Activated naive CD4-positive, alpha-beta T cell treated with anti-CD3 and anti-CD28 coated beads, Interleukin-2, amount 50 U/mL, for 16 hours (primary cell): ENCODE measurements at places on chromosomes 1 and 21.

DNA sequence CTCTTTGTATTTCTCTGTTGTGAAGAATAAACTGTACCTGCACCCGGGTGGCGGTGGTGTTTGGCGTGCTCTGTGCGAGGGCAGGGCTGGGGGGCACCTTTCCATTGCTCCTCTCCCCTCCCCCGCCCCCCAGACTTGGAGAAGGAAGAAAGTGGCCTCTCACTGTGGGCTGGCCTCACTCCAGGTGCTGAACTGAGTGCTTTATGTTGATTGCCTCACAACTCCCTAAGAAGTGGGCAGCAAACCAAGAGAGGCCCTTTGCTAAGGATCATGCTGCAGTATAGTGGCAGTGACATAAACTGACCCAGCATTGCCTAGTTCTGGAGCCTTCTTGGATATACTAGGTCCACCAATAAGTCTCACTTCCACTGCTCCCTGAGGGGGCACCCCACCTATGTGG lies 20.2 kb downstream of the A3GALT2 start:
- no peak for DNase-seq

DNA sequence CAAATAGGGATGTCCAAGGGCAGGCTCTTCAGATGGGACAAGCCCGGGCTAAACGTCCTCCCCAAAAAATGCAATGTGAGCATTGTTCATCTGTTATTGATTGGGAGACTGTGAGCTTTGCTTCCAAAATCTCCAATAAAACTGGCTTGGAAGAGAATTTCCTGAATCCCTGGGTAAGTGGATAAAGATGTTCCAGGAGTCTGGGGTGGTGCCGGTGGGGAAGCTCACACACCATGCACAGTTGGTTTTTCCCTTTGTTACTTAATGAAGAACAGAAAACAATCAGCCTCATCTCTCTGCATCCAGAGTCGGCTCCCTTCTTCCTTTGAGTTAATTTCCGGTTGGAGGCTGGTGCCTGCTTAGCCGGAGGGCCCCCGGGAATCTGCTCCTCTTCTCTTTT lies 72.1 kb upstream of the ZBTB40 start:
- DNase-seq: no peak

GRCh38 chr1:205374210-205375078 lies 17.7 kb upstream of the KLHDC8A start:
- DNase-seq: no peak

- DNase-seq: peak; percentile 20
Observed at GRCh38 chr1:165763442-165763841, 5.2 kb downstream of the TMCO1 start.

DNA sequence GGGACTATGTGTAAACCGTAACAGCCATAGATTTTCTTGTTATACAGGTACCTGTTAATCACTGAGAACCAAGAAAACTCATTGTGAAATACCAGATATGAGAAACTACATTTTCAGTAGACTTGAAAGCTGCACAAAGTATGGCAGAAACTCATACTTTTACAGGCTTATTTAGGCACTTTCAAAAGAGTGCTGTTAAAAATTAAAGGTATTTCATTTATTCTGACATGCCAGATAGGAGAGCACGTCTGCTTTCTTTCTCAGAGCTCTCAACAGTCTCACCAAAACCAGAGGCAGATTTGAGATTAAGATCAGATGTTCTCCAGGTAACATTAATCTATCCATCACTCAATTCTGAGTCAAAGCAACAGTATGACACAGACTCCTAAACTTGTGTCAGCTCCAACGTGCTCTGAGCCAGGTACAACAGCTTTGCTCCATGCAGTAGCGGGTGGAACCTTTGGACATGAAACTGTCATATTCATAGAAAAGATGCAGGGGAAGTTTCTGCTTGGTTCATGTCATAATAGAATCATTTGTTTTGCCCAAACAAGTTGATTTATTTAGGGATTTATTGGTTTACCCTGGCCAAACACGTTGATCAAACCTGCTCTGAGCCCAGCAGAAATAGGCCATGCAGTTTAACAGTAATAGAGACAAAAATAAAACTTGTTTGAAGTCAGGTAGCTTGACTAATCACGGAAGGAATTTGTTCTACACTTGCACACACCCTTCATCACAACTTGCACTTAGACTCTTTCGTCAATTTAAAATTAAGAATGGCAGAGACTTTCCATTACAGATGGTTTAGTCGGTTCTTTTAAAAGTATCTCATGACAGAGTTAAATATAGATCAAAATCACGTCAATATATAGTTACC lies 20.8 kb upstream of the TSNAX start:
- DNase-seq: no peak

DNA sequence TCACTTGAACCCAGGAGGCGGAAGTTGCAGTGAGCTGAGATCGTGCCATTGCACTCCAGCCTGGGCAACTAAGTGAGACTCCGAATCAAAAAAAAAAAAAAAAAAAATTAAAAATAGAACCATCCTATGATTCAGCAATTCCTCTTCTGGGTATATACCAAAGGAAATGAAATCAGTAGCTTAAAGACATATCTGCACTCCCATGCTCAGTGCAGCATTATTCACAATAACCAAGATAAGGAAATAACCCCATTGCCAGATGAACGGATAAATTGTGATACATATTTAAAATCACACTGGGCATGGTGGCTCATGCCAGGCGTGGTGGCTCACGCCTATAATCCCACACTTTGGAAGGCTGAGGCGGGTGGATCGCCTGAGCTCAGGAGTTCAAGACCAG lies 23.8 kb downstream of the ALDH9A1 start:
- DNase-seq: no peak

GRCh38 chr1:1304331-1305299 lies 3.1 kb downstream of the ACAP3 start:
- no peak for DNase-seq

GRCh38 chr1:221012120-221012519 lies 132.9 kb downstream of the HLX start:
- no peak for DNase-seq

DNA sequence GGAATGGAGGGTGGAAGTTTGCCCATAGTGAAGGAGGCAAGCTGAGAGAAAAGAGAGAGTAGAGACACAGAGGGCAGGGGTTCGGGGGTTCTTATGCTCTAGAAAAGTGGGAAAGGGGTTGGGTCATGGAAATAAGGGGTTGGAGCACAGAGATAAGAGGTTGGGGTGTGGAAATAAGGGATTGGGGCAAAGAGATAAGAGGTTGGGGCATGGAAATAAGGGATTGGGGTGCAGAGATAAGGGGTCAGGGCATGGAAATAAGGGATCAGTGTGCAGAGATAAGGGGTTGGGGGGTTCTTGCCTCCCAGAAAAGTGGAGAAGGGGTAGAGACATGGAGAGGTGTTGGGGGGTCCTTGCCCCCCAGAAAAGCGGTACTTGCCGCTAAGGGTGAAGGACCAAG lies 56.2 kb downstream of the SFPQ start:
- no peak for DNase-seq

DNA sequence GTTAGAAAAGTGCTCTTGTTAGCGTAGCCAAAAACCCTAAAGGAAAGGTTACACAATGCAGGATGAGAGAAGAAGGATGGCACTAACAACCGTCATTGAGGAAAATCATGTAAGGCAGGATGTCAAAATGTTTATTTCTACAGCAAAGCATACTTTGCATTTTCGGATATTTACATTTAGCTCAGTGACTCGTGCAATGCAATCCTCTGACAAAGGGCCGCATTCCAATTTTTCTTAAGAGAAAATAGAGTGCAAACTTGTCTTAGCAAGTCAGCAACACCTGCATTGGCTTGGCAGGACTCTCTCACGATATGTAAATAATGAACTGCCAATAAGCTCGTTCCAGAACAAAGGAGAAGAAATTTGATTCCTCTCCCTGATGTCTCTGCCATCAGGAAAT lies 33.3 kb downstream of the TIAM1 start:
- DNase-seq: no peak

DNA sequence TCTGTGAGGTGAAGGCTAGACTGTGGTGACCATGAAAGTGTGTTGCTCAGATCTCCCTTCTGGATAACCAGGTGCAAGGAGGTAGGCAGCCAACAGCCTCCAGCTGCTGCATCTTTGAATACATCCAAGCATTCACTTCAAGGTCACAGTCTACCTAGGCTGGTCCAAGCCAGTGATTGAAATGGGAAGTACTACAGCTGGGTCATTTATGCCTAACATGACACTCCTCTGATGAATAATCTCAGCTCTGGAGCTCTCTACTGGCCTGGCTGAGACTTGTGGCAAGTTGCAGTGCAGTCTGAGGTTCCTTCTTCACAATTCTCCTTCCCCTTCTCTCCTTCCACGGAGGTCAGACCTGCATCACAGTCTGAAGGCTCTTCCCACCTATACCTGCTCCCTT lies 35.0 kb upstream of the ARHGAP29 start:
- no peak for DNase-seq

GRCh38 chr1:27163093-27163492 lies 8.2 kb upstream of the SLC9A1 start:
- no peak for DNase-seq

DNA sequence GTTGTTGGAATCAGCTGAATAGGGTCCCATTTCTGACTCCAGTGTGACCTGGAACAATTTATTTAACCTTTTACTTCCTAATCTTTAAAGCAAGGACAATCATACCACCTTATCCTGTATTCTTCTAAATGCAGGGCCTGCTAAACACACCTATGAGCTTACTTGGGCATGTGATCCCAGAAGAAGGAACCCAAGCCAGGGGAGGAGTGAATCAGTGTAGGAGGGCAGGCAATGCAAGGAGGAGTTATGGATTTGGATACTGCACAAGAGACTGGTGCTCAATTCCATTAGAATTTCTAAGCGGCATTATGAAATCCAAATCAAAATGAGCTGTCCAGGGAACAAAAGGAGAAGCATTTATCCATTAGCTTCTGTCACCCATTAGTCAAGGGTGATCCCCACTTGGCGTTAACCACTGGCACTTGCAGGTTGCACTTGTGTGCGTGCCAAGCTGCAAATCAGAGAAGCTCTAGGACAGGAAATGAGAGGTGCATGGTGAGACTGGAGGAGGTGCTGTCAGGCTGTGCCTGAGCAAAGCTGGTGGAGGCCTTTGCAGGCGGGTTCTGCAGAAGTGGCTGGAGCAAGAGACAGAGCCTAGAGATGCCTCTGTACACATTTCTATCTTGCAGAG lies 297.2 kb upstream of the PLXNA2 start:
- DNase-seq: no peak

GRCh38 chr1:53557369-53557768 lies 98.2 kb downstream of the DMRTB1 start:
- DNase-seq: no peak

DNA sequence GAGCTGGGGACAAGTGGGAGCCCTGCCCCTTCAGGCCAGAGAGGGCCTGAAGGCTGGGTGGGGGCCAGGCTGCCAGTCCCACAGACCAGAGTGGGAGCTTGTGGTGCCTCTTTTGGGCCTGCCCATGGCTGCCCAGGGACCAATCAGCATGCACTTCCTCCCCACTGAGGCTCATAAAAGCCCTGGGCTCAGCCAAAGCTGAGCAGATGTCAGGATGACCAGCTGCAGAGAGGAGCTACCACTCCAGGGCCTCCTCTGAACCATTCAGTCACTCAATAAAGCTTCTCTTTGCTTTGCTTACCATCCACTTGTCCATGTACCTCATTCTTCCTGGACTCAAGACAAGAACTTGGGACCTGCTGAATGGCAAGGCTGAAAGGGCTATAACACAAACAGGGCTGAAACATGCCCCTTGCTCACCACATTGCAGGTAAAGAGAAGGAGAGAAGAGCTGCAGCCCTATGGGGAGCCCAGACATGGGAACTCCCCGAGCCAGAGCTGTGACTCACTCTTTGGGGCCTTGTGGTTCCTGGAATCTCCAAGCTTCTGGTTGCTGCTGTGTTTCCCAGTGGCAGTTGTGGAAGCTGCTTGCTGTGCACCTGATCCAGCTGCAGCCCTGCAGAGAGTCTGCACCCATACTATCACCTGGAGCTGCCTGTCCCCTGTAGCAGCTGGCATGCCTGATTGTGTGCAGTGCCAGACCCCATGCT lies 82.0 kb downstream of the OLFML3 start:
- DNase-seq: no peak

- no peak for DNase-seq
Observed at GRCh38 chr21:46226920-46227599, 1.5 kb downstream of the LSS start.

DNA sequence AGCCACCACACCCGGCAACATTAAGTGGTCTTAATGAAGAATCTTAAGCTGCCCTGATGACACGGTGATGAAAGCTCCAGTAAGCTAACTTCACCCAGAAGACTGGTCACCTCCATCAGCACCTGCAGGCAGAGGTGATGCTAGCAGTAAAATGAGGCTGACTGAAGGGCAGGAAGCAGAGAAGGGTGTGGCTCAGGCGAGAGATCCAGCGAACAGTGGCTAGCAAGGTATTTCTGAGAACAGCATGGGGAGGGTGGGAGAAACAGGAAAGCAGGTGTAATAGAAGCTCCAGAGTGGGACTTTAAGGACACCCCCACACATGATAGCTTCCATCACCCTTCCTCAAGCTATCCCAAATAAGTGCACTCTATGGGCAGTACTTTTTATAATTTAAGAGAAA lies 15.9 kb upstream of the DISP1 start:
- DNase-seq: no peak

- no peak for DNase-seq
Observed at GRCh38 chr21:45870851-45871615, 110.5 kb upstream of the COL6A1 start.

DNA sequence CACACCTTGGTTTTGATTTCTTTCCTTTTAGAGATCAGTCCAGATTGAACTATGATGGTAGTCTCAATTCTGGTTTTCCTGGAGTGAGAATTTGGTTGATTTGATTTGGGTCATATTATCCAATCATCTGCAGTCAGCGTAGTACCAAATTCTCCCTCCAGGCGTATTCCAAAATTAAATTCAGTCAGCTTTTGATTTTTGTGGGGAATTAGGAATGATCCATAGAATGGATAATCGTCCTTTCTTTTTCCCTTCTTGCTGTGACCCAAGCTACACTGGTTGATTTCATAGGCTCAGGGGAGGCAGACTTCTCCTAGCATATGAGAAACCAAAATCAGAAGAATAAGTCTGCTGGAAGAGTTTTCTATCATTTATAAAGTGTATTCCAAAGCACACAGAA lies 4.9 kb downstream of the PRCC start:
- DNase-seq: no peak

DNA sequence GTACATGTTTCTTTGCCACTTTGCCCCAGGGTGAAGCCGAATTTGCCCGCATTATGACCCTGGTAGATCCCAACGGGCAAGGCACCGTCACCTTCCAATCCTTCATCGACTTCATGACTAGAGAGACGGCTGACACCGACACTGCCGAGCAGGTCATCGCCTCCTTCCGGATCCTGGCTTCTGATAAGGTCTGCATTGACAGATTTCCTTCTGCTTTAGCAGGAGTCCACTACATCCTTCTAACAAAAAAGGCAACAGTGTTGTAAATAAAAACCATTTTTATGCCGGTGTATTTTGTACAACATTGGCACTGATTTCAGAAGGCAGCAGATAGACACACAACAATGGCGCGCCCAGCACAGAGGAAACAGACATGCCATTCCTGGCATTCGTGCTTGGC lies 34.1 kb upstream of the MTR start:
- no peak for DNase-seq

GRCh38 chr1:109433322-109433721 lies 7.1 kb upstream of the PSMA5 start:
- no peak for DNase-seq

GRCh38 chr1:198677027-198677426 lies 38.2 kb downstream of the PTPRC start:
- no peak for DNase-seq
